Lower lobe of right lung (tissue), 2 donors: ENCODE measurements at places on chromosomes 2 and 18.

DNA sequence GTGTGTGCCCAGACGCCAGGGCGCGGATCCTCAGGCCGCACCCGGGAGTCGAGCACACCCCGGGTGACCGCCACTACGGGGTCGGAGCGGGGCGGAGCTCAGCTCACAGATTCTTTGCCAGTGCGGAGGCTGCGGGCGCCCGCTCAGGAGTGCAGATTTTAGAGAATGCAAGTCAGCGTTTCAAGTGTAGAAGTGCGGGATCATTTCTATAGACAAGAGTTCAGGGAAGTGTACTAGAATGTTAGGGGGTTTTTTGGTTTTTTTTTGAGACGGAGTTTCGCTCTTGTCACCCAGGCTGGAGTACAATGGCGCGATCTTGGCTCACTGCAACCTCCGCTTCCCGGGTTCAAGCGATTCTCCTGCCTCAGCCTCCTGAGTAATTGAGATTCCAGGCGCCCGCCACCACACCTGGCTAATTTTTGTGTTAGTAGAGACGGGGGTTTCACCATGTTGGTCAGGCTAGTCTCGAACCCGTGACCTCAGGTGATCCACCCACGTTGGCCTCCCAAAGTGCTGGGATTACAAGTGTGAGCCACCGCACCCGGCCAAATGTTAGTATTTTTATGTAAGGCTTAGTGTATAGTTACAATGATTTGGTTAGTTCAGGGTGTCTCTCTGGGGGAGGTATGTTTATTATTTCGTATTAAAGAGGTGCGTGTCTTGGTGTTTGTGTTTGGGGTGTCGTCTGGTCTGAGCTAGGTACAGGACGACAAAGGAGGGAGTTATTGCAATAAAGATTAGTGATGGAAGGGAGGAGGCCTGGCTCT lies 619 bp upstream of the FAM168B start:
- DNase-seq: no peak

DNA sequence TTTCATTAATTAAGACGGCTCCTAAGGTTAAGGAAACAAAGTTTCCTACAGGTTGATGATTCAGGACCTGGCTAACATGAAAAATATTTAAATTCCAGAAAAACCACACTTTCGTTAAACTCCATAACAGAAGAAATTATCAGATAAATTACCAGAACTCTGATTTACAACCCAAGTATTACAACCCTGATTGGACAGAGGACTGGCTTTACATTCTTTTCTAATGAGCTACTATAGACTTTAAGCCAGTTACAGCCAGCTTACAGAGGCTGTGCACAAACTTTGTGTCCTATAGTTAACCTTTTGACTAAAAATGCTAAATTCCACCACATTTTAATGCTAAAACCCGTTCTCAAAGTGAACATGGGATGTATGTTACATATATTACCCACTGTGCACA lies 458.6 kb downstream of the KCNJ3 start:
- no peak for DNase-seq

- no peak for DNase-seq
These were observed 8.5 kb upstream of the LYPD1 start for GRCh38 chr2:132678483-132678882.

DNA sequence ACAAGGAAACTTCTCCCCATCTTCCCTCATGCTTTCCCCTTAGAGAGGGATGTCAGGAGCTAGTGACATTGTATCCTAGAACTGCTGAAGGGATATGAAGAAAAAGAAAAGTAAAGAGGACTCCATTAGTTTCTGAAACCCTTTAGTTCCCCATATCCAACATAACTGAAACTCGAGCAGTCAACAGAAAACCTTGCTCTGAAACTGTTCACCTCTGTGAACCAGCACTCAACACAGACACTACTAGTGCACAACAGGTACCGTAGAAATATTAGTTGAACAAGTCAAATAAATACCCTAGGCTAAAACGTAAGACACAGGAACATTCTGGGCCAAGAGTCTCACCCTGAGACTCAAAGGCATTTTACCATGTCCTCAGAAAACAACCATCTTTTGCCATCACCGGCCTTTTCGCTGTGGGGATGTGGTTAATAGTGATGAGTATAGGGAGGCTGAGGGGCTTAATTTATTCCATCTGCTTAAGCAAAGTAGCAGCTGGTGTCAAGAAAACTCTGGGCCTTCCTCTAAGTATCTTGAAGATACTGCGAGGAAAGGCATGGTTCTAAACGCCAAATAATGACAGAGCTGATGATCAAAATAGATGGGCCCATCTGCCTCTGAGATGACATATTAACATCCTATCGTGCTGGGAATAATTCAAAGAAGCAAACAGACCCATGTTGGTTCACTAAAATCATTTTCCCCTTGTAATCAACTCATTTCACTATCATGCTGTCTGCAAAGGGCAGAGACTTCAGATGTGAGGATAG lies 156.8 kb downstream of the STK39 start:
- no peak for DNase-seq

DNA sequence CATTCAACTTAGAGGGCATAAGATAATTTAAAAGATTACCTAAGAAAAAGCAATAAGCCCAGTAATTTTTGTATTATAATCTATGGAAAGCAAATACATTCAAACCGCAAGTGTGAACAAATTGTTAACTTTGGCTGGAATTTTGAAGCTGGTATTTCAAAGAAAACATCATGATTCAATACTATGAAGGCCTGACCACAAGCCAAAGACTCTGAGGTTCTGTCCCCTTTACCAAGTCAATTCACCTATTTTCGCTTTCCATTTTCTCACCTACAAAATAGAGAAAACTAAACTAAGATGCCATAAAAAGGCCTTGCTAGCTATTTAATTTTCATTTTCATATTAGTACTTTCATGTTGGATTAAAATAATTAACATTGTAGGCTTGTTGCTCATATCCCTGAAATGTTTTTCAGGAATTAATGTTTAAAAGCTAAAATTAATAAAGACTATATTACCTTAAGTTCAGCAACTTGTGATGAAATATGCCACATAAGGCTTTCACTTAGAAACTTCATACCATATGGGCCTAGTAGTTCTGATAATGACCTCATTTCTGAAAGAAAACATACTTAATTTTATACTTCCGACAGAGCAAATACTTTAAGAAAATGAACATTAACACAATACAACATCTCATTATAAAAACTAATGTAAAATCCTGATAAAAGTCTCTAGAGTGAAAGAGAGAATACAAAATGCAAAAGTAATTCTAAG lies 85.7 kb upstream of the FRZB start:
- no peak for DNase-seq

DNA sequence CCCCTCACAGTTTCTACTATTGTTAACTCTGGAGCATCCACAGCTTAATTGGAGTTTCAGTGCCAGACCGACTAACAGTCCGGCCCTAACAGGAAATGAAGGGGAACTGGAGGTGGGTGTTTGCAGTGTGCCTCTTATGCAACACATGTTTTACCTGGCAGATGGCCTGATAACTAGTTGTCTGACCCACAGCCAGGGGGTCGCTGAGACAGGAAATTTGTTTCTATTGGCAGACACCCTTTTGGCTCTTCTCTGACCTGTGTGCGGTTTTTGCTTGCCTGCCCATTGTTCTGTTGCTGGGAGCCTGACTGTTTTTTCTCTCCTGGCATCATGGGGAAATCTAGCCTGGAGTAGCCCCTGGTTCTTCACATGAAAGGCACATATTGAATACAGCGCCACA lies 1329.8 kb downstream of the DSC3 start:
- DNase-seq: no peak

DNA sequence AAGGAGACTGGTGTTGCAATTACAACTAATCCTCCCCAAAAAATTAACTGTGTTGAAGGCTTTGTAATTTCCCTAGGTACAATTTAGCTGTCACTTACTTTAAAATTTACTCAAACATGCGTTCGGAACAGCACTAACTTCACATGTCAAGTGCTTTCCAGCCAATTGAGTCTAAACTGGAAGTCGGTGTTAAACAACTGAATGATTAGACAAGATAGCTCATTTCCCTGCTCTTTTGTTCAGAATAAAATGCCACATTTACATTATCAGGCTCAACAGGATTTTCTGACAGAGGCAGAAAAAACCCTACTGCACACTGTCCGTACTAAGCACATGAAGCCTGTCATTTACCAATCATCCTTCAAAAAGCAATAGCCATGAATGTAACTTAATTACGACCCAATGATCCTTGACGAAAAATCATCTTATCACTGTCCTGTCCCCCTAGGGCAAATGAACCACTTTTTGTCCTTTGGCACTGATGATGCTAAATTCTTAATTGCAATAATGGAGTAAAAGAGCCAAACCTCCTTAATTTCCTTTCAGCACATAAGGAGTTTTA lies 56.0 kb downstream of the LRPPRC start:
- DNase-seq: no peak

DNA sequence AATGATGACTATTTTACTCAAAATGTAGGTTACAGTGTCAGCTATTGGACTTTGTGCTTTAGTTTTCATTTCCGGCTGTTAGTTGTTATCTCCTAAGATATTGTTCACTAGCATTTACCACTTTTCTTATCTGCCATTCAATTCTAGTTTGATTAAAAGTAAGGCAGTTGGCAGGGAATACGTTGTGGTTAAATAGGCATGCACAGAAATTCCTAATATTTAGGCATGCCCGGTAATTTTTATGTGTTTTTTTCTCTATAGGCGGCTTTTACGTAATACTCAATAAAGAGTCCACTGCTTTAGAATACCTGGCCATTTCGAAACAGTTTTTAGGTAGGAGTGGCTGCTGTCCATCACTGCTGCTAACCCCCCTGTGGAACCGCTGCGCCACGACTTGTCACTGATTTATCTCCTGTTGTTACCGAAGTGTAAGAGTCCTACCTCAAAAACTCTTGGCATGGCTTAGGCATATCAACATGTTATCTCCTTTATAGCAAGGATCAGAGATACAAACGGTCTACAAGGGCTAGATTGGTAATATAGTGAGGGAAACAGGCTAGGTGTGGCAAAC lies 39.5 kb downstream of the BABAM2 start:
- no peak for DNase-seq

GRCh38 chr2:20496942-20497341 lies 50.1 kb downstream of the RHOB start:
- DNase-seq: no peak

DNA sequence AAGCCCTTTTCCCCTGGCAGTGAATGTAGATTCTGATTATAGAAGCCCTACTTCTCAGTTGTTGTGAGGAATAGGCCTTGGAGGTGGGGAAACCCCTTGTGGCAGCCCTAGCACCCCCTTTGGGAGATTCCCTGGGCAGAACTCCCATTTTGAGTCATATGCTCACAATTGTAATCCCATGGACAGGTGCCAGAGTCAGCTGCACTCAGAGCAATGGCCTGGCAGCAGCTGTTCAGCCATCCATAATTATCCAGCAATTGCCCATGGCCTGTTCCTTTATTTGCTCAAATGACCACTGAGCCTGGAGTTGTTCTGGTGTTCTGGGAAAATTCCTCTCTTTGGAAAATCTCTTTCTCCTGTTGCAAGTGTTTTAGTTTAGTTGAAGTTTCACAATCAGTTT lies 71.7 kb downstream of the PTRHD1 start:
- DNase-seq: no peak
